ENCODE measurements at places on chromosomes 12 and 14.

GRCh38 chr14:58969951-58970751, 218.3 kb upstream of the DAAM1 start:
- no peak for DNase-seq

DNA sequence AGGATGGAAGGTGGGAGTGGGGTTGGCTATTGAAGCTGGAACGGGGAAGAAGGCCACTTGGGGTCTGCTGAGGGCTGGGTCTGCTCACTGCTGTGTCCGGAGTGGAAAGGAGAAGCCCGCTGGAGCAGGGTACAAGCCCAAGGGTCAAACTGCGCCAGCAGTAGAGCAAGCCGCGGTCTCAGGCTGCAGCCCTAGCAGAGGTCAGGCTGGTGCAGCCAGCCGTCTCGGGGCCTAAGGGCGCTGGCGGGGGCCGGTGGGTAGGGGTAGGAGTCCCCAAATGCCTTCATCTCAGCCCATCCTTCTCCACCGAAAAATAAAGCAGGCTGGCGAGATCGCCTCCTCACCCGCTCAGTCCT, 718 bp upstream of the JDP2 start:
- DNase-seq: no peak

- DNase-seq: peak; percentile 13
Measured at GRCh38 chr12:4855121-4855924, 54.4 kb upstream of the KCNA1 start.

GRCh38 chr14:46769292-46769691, 117.7 kb upstream of the RPL10L start:
- no peak for DNase-seq

- no peak for DNase-seq
Measured at GRCh38 chr14:53306911-53307310, 153.8 kb upstream of the DDHD1 start.

DNA sequence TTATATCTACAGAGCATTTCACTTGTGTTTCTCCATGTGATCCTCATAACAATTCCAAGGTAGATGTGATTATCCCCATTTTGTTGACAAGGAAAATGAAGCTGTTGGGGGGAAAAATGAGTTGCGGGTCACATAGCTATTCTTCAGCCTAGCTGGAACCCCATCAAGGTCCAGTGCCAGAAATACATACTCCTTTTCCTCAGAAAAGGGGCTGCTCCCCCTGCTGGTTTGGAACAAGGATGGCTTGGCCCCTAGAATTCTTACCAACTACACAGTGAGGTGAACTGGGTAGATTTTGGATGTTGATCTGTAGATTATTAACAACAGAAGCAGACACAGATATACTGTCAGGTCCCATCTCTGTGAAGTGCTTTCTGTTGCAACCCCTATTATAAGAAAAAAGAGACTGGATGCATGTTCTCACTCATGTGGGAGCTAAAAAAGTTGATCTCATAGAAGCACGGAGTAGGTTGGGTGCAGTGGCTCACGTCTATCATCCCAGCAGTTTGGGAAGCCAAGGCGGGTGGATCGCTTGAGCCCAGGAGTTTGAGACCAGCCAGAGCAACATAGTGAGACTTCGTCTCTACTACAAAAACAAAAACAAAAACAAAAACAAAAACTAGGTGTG, 8.9 kb downstream of the IKZF4 start:
- no peak for DNase-seq

GRCh38 chr12:45775964-45776363, 46.5 kb downstream of the ARID2 start:
- DNase-seq: no peak

DNA sequence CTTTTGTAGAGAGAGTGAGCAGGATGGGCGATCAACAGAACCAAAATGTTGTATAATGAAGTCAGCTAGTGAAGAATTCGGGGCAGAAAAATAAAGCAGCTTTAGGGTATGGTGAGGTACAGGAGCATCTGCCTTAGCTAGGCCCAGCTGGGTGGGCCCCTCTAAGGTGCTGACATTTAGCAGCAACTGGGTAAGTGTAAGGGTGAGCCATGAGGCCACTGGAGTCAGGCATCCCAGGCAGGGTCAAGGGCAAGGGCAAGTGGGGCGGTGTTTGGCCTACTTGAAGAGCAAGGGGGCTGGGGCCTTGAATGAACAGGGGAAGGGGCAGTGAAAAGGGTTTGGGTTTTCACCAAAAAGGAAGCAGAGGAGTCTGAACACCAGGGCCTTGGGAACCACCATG, 583.6 kb downstream of the BCL11B start:
- DNase-seq: no peak

DNA sequence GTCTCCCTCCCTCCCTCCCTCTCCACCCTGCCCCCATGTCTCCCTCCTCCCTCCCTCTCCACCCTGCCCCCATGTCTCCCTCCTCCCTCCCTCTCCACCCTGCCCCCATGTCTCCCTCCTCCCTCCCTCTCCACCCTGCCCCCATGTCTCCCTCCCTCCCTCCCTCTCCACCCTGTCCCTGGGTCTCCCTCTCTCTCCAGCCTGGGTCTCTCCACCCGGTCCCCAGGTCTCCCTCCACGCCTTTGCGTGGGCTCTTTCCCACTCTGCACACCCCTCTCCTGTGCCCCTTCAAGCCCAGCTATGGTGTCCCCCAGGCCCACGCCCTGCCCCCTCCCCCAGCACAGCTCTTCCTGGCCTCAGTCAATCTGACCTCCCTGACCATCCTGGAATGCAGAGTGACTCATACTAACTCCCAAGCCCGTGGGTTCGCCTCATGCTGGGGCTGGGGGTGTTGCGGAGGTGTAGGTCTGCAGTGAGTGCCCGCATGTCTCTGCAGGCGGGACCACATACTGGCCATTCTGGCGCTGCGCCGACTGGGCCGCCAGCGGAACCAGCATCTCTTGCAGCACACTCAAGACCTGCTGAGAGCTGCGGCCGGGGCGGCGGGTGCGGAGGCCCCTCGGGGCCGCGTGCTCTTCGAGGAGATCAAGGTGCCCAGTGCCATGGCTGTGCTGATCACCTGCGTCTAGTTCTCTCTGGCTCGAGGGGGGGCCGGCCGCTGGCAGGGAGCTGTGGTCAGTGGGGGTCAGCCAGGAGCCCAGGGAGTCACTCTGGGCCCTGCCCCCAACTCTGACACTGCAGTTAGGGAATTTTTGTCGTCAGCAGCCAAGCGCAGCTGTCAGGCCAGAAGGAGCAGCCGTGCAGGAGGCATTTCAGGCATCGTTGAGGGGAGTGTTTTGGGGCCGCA, 13.5 kb upstream of the TNFAIP2 start:
- no peak for DNase-seq

DNA sequence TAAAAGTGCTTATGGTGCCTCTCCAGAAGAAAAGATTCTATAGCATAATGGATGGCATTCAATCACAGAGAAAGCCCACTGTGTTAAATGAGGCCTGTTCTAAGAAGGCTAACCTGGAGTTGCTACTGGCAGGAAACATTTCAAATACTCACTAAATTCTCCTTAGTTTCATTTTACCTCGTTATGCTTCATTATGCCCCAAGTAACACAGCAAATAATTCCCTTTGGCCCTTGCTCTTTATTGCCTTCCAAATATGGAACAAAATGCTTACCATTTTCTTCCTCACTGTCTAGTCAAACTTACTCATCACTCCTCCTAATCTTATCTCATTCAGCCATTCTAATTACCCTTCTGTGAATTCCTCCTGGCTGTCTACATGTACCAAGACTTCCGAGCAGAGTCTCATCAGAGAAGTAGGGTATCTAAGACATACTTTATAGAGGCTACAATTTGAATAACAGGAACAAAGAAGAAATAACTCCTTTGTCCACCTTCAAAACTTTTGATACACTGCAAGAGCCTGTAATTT, 292.1 kb upstream of the CLEC14A start:
- DNase-seq: no peak

DNA sequence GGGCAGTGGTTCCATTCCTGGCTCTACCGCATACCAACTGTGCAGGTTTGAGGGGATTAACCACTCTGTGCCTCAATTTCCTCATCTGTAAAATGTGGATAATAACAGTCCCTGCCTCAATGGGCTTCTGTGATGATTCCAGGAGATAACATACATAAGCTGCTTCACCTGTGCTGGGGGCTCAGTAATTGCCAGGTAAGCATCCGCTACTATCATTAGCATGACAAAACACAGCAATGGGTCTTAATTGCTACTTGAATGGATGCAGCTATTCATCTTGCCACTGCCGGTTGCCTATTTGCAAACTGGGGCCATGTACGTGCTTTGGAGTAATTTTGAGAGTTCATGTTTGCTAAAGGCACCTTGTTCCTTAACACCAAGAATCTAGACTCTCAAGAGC, 132.6 kb downstream of the TMEM132D start:
- DNase-seq: no peak

- no peak for DNase-seq
Measured at GRCh38 chr12:51832354-51833107, 16.0 kb downstream of the FIGNL2 start.

- no peak for DNase-seq
Measured at GRCh38 chr14:100124551-100125088, 34.8 kb downstream of the DEGS2 start.

DNA sequence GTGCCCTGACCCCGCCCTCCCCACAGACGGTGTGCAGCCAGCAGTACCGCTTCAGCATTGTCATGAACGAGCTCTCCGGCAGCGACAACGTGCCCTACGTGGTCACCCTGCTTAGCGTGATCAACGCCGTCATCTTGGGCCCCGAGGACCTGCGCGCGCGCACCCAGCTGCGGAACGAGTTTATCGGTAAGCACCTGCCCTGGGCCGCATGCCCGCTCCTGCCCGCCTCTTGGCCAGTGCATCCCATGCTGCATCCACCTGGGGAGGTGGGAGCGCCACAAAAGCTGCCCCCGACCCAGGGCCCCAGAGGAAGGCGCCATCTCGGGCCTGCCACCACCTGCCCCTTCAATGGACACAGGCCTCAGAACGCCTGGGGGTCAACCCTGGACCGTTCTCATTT, 13.9 kb downstream of the INF2 start:
- no peak for DNase-seq

DNA sequence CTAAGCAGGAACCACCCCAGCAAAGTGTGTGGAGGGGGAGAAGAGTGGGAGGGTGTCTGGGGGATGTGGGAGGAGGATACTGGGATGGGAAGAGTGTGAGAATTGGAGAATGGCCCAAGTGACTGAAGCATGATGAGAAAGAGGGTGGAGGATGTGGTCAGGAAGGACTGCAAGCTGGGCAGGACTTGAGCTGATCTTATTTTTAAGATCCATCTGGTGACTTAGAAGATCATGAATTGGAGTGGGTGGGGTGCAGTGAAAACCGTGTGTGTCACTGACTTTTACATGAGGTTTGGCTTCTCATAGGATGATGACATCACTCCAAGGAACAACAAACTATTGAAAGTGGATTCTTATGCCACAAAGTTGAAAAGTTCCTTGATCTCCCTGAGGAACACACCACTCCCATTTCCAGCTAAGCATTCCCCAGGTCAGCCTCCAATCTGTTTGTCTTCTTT, 287.5 kb downstream of the GALC start:
- no peak for DNase-seq

GRCh38 chr14:51534610-51535011, 117.1 kb upstream of the FRMD6 start:
- DNase-seq: no peak
